ENCODE measurements at places on chromosomes 6 and 20. TPM values are rescaled to one million over a fixed set of nuclear protein-coding genes. Genes with fewer than 3 reads are reported as not detected.
A peak's percentile ranks its signal among the peaks of the same experiment; 100 is the strongest.

- ATAC-seq: peak; percentile 74
These were observed at the start of gene RNF217 for GRCh38 chr6:124961777-124962638. Gene RNF217, plus strand, starts transcription at chr6:124962437. Its CDS starts 108 bp downstream, at chr6:124962545.

DNA sequence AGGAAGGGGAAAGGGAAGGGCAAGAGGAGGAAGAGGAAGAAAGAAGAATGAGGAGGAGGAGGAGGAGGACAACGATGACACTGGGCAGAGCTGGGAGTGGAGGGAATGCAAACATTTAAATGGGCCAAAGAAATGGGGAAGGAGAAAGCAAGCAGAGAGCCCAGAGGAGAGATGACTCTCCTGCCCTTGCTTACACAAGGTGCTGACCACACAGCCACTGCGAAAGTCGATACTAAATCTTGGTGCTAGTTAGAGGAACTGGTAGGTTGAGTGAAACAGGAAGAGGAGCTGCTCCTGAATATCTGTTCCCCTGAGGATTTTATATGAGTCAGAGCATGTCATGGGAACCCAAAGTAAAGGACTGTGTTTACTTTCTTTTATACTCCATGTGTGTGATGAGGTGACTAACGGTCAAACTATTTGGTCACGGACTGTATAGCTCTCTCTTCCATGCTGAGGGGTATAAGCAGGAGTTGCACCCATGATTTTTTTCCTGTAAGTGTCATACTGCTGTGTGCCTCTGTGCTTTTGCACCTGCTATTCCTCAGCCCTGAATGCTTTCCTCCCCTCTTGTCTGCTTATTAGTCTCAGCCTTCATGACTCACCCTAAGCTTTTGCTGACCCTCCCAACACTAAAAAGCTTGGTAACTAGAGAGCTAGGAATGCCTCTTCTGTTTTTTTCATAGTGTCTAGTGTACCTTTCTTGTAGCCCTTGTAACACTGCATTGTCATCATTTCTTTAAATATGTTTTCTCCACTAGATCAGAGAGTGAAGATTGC is 9.5 kb upstream of the PAQR8 start:
- peak; percentile 97 for ATAC-seq

GRCh38 chr20:59040667-59041066 is 1.9 kb downstream of the PRELID3B start:
- ATAC-seq: no peak

- ATAC-seq: no peak
These were observed 142.3 kb downstream of the TBXT start for GRCh38 chr6:166025149-166025898.

GRCh38 chr6:52663120-52663935 is 7.6 kb upstream of the TMEM14A start:
- peak; percentile 69 for ATAC-seq

DNA sequence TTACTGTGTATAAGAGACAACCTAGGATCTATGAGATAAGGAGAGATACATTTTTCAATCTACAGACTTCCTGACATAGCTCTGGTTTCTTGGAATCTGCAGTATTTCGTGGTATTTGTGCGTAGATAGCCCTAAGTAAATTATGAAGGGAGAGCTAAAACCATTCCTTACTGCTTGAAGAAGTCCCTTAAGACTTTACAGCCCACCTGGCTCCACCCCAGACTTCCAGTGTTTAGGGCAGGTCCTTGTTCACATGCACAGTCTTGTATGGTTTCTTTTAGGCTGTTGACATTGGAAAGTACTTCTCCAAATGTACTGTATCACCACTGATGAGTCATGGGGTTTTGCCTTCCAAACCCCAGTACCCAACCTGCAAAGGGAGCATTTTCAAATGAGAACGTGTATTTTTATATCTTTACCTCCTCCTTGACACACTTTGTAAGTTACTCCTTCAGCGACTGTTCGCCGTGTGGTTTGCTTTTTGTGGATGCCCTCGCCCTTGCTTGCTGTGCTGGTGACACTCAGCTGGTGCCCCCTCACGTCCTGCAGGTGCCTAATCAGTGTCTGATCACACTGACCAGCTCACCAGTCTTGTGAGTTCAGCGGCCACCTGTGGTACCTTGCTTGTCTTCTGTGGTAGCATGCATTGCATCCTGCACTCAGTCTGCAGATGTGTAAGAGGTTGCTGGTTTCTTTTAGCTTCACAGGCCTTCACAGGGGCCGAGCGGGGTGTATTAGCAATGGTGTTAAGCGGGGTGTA is 73.3 kb downstream of the IGF2R start:
- ATAC-seq: peak; percentile 85

DNA sequence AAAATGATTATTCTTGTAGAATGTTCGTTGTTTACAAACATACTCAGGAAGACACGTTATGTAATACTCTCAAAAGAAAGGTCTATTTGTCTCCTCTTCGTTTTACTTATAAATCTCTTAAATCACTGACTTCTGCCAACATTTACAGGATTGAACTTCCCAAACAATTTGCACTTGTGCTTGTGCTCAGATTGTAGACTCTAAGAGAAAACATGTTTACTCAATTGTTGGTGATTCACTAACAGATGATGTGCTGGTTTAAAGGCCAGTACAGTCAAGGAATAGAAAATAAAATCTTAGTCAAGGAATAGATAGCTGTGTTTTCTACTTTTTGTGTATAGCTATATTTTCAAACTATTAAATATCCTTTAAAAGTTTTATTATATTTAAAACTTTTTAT is 172.8 kb downstream of the GJA1 start:
- ATAC-seq: no peak

- ATAC-seq: no peak
These were observed 41.2 kb downstream of the ZHX3 start for GRCh38 chr20:41276317-41276751.

OR2H2 gene
- total RNA-seq: not detected

- peak; percentile 55 for ATAC-seq
These were observed 19.4 kb upstream of the TFAP2A start for GRCh38 chr6:10434235-10434634.

DNA sequence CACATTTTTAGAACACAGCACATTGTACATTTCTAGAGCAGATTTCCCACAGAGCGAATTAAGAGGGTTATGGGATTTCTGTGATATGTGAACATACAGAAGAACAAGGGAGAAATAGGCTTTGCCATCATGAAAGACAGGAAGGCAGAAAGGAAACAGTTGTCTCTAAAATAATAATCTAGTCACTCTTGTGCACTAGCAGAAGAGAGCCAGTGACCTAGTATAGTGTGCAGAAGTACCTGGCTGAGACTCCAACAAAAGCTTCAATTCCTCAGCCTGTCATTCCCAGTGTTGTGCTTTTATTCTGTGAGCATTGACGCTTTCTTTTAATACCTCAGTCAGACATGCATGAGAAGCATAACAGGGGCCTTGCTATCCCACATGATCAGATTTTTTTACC is 17.8 kb upstream of the DCBLD1 start:
- ATAC-seq: no peak

- ATAC-seq: peak; percentile 80
These were observed 3.1 kb downstream of the LY6G6D start for GRCh38 chr6:31718265-31718664.

DNA sequence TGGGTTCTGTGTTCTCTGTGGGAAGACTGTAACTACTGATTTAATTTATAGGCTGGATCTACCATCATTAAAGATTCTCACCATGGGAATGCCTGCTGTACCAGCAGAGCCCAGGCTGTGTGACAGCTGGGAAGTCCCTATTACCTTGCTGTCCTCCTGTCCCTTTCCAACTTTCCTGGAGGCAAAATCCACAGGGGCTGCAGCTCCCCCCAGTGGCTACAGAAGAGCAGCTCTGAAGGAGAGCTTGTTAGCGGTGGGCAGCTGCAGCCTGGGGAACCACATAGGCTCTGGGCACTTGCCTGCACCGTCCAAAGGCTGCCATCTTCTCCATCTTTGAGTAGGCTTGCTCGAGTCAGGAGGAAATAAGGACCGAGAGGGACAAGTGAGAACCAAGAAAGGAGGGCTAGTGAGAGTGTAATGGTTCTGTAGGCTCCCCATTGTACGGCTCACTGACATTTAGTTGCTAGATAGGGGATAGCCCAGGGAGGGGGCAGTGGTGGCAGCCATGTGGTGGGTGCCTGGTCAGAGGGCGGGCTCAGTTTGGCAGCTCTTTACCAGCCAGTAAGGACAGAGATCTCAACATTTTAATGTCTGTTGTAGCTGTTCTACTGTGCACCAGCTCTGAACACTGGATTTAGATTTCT is 155.1 kb upstream of the MLIP start:
- peak; percentile 87 for ATAC-seq

- no peak for ATAC-seq
These were observed 33.8 kb upstream of the ECI2 start for GRCh38 chr6:4169028-4169789.

PSORS1C2 gene
- total RNA-seq: 0.40 TPM

MRPL2 gene
- 45.0 TPM for total RNA-seq

PDSS2 gene
- total RNA-seq: 13.2 TPM

TRPC4AP gene
- 29.8 TPM for total RNA-seq

DNA sequence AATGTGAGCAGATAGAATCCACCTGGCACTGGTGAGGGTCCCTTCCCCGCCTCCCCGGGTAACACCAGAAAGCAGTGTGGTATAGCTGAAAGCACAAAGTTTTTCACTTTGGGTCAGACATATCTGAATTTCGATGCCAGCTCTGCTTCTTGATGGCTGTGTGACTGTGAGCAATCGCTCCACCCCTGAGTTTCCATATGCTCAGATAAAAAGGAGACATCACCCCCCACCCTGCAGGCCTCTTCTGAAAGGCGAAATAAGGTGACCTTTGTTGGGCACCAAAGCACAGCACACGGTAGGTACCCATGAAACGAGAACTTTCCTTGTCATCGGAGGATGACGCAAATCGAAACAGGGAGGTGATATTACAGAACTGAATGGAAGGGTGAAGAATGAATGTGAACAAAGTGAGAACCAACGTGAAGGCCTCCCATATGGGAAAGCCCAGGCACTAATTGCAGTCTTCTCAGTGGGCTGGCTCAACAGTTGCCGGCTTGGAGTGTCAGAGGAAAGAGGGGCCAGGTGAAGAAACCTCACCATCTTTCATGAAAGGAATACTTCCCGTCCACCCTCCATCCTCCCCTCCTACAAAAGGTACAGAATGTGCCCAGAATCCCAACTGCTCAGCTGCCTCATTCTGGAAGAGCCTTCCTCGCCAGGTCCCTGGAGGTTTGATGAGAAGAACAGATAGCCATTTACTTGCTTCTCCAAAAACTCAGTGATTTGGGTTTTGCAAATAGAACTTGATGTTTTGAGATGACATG is 61.8 kb downstream of the NFATC2 start:
- no peak for ATAC-seq

DNA sequence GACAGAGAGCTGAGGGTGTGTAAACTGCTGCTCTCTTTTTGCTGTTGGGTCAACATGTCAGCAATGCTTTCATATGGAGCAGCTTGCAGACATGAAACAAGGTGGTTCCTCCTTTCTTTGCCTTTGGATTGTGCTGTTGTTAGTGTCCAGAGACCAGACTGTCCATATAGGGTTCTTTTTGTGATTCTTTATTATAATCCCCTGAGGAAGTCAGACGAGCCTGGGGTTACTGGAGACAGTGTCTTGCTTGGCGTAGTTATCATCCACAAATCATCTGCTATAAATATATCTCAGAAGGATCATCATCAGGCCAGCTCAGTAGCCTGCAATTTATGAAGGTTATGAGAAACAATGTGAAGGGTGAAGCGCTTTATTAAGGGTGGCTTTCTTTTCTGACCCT is 2.3 kb upstream of the ADGRB3 start:
- ATAC-seq: no peak

KHDC1L gene
- 0.32 TPM for total RNA-seq

TP53TG5 gene
- total RNA-seq: 0.36 TPM

- peak; percentile 37 for ATAC-seq
These were observed 65.0 kb upstream of the XRN2 start for GRCh38 chr20:21237956-21238799.

DNA sequence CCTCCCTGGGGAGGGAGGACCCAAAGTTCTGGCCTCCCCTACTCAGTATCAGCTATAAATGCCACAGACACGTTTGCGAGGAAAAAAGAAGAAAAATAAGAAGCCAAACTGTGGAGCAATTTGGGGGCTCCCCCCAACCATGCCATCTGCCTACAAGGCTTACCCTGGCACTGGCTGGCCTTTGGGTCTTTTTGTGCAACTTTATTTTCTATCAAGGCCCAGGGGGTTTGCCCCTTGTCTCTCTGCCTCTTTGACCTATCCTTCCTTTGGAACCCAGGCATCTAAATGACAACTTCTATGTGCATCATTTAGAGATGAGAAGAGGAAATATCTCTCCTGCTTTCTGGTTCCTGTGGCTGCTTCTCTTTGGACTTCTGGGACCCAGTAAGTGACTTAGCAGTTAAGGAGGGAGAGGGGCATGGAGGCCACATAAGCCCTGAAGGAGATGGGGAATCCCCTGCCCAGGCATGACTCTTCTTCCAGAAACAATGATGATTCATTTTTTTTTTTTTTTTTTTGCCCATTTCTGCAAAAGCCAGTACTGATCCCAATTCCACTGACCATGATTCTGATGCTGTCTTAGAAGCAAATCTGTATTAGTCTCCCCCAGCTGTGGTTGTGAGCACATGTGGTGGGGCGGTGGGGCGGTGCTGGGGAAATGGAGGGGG is at the start of gene MUC22:
Gene MUC22 (plus strand): TSS at position 82 of the 668 bp plus-strand sequence. CDS start 233 bp downstream, at position 315.
- ATAC-seq: no peak

- peak; percentile 23 for ATAC-seq
These were observed 39.2 kb upstream of the TLDC2 start for GRCh38 chr20:36836591-36837269.

GRCh38 chr6:163741743-163742363 is 327.3 kb downstream of the QKI start:
- ATAC-seq: no peak

DNA sequence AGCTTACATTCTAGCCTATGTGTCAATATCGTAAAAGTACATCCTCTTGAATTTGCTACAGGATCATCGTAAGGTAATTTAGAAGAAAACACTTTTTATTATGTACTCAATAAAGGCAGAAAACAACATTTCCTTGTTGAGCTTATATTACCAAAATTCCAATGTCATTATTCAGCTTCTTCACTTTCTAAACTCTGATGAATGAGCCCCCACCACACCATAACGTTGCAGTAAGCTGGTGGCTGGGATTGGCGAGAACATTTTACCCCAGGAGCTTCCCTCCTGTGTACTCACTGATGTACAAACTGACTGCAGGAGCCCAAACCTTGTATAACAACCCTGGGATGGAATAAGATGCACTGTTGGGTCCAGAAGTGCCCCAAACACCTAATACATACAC is 238.1 kb upstream of the MARCKS start:
- ATAC-seq: no peak

GRCh38 chr20:61308477-61308774 is 56.4 kb downstream of the CDH4 start:
- no peak for ATAC-seq

RSPO4 gene
- total RNA-seq: not detected

GRCh38 chr6:127497410-127497809 is 21.7 kb downstream of the MTCL3 start:
- ATAC-seq: no peak

Data from esophagus mucosa (tissue), 1 donor.